ENCODE measurements at places on chromosomes 1 and 21.

DNA sequence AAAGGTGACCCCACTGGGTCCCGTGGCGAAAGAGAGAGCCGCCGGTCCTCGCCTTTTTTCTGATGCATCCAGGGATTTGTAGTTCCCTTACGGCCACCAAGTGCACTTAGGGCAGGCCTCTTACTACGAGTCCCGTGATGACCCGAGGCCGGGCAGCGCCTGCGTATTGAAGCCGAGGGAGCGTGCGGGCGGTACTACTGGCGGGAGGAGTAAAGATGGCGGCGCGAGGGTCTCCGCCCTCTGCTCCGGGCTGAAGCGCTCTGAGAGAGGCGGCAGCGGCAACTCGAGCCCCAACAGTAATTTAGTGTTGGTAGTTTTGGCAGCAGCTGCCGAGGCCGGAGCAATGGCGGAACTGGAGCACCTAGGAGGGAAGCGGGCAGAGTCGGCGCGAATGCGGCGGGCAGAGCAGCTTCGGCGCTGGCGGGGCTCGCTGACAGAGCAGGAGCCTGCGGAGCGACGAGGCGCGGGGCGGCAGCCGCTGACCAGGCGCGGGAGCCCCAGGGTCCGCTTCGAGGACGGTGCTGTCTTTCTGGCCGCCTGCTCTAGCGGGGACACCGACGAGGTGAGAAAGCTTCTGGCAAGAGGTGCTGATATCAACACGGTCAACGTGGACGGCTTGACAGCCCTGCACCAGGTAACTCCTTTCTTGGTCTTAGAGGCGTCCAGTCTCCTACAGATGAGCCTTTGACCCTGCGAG lies at the start of gene PPP1R12B:
Gene PPP1R12B (plus strand): TSS at position 191 of the 697 bp plus-strand sequence. CDS start 153 bp downstream, at position 344.
- peak; percentile 96 for DNase-seq

GRCh38 chr1:159261721-159262494 lies 40.2 kb upstream of the FCER1A start:
- no peak for DNase-seq

GRCh38 chr1:94000510-94001282 lies 91.5 kb upstream of the GCLM start:
- DNase-seq = no peak

GRCh38 chr1:203099805-203100515 lies 14.1 kb upstream of the MYOG start:
- DNase-seq = no peak

DNA sequence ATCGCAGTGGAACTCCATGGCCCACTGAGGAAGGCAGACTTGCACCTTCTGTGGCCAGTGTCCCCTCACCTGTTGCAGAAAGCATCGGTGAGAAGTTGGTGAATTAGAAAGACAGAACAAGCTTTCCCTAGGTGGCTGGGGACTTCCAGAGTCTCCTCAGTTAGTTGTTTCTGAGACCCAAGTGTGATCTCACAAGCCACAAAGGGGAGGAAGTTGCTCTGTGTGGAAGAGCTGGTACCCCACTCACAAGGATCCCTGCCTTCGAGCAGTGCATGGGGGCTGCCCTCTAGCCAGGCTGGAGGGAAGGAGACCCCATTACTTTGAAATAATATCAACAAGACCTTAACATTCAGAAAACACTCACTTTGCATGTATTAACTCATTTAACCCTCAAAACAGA lies 2.1 kb downstream of the PRELP start:
- DNase-seq = no peak

- DNase-seq = no peak
Measured at GRCh38 chr1:87421809-87422208, 93.1 kb downstream of the LMO4 start.

- DNase-seq = no peak
Measured at GRCh38 chr1:40313958-40314720, 2.9 kb downstream of the COL9A2 start.

DNA sequence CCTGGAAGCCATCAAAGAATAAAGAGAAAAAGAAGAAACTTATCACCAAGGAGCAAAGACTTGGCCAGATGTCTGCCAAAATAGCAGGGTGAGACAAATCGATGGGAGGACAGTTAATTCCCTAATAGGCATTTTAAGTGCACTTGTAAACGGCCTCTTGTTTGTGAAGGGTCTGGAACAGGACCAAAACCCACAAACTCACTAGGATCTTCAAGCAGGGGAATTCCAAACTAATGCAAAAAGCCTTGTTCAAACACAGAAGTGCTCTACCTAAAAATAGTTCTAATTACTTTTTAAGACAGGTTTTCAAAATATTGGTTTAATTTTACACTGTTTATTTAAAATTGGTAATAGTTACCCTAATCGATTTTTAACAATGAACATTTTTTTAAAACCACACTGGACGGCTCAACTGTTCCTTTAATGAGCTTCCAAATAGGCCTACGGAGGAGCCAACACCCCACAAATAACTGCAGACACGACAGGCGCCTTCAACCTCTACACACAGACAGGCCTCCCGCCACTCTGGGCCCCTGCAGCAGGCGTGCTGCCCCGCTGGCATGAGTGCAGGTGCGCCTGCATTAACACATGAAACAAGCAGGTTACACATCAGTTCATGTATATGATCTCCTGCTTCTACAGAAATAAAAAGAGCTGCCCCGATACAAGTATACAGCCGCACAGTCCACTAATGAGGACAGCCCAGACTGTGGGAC lies 15.8 kb downstream of the UBE2G2 start:
- DNase-seq = no peak

DNA sequence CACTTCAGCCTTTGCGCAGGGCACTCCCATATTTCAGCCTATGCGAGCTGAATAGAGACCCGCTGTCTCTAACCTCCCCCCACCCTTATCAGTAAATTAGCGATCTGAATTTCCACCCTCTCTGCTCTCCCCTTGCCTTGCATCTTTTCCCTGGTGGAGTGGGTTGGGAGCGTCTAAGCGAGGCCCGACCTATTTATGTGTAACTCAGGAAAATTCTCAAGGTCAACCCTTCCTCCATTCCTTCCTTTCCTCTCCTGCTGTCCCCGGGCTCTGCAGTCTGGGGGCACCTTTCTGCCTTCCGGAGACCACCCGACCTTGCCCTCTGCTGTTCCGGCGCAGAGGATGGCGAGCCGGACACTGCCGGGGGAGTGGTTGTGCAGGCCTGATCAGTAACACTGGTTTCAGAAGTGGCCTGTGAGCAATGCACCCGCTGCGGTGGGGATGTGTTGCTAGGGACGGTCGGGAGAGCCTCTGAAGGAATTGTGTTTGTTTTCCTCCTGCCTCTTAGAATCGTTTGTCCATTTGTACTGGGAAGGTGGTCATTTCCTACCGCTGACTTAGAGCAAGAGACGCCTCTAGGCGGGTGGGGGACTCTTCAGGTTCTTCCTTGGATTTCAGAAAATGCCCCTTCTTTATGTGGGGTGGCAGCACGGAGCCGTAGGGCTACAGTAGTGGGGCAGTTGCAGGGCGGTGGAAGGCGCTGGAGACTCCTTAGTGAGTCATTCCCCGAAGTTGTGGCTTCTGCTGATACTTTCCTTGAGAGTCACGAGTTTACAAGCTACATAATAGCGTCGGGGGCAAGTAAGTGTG lies 513 bp downstream of the MGST3 start:
- peak; percentile 20 for DNase-seq
